ENCODE measurements at places on chromosomes 16 and 17.

DNA sequence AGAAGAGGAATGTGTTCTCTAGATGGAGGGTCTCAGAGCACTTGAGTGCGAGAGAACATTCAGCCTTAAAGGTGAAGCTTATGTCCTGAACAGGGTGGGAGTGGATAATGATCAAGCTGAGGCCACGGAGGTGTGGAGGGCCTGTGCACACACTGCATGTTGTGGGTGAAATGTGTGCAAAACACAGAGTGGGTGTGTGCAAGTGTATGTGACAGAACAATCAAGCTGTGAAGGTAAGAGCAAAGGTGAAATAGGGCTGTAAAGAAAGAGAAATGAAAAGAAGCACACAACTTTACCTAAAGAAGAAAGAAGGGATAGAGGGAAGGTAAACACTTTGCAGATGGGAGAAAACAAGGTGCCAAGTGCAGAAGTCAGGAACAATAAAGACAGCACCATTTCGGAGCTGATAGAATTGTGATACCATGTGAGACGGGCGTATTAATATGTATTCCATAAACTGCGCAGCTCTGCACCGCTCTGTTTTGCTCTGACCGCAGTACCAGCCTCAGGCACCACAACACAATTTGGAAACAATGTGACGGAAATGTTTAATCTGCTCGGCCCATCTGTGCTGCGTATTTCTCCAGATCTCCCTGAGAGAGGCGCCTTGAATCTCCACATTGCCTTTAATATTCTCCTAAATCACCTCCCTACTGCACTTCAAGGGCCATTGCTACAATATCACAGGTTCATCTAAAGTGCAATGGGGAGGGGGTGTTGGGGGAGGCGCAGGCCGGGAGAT is 40.6 kb downstream of the SNX11 start:
- no peak overlapping the region for H3K4me3 ChIP-seq
- no peaks in the 10 kb centered on the region for H3K27me3 ChIP-seq
- H3K27ac ChIP-seq: no peak overlapping the region
- H3K4me1 ChIP-seq: no peaks in the 10 kb centered on the region
- no peak for DNase-seq

DNA sequence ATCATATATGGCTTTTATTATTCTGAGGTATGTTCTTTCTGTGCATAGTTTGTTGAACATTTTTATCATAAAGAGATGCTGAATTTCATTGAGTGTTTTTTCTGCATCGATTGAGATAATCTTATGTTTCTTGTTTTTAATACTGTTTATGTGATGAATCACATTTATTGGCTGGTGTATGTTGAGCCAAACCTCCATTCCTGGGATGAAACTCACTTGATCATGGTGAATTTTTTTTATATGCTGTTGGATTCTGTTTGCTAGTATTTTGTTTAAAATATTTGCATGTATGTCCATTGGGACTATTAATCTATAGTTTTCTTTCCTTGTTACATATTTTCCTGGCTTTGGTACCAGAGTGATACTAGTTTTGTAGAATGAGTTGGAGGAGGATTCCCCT is 500.2 kb downstream of the CDH11 start:
- no peak for DNase-seq
- H3K4me3 ChIP-seq: no peak overlapping the region
- no peak overlapping the region for H3K27ac ChIP-seq
- H3K36me3 ChIP-seq: no peaks in the 10 kb centered on the region
- H3K27me3 ChIP-seq: no peaks in the 10 kb centered on the region
- no peaks in the 10 kb centered on the region for H3K4me1 ChIP-seq

- no peaks in the 10 kb centered on the region for H3K27me3 ChIP-seq
- no peak overlapping the region for H3K27ac ChIP-seq
- peaks cover 4% of the 10 kb centered on the region for H3K4me1 ChIP-seq
- DNase-seq: no peak
Measured at GRCh38 chr17:12078791-12079190, 58.1 kb downstream of the MAP2K4 start.

DNA sequence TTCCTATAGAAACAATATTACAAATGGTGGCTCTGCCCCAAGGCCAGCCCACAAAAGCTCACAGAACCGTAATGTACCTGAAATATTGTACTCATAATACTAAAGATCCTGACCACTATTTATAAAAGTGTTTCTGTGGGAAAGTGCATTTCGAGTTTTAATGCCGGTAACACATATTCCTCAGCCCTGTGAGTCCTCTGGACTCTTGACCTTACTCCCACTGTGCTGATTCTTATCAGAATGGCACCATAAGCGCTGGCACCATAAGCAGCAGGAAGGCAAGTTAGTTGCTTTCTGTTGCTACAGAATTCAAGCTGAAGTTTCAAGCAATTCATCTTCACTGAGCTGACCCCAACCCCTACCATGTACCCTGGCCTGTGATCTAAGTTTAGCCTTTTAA is 36.4 kb upstream of the MED13 start:
- no peaks in the 10 kb centered on the region for H3K27me3 ChIP-seq
- no peaks in the 10 kb centered on the region for H3K4me1 ChIP-seq
- no peak for DNase-seq
- H3K36me3 ChIP-seq: no peaks in the 10 kb centered on the region

DNA sequence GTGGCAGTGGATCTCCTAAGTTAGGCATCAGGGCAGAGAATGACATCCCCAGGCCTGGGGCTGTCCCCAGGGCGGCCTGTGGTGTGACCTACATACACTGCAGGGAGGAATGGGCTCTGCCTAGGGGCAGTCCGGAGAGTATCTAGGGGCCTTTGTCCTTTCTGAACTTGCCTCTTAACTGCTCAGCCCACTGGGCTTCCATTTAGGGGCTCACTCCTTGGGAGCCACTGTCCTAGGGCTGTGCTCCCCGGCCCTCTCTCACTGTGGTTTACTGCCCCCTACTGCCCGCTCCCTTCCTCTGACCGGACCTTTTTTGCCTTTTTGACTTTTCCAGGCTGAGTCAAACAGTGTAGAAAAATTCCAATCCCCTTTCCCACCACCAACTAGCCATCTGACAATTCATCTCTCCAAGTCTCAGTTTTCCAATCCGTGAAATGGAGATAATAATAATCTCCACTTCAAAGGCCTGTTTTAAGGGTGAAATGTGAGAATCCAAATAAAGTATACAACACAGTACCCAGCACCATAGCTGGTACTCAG is 66.8 kb downstream of the DNAH3 start:
- no peak overlapping the region for H3K4me3 ChIP-seq
- H3K4me1 ChIP-seq: peaks cover 3% of the 10 kb centered on the region
- no peaks in the 10 kb centered on the region for H3K27me3 ChIP-seq
- H3K27ac ChIP-seq: no peak overlapping the region
- DNase-seq: peak; percentile 68

GRCh38 chr17:7572338-7572587 is 7.2 kb upstream of the CD68 start:
- no peaks in the 10 kb centered on the region for H3K27me3 ChIP-seq
- no peaks in the 10 kb centered on the region for H3K4me1 ChIP-seq
- peak overlapping the region; percentile 86 for H3K27ac ChIP-seq
- DNase-seq: no peak

DNA sequence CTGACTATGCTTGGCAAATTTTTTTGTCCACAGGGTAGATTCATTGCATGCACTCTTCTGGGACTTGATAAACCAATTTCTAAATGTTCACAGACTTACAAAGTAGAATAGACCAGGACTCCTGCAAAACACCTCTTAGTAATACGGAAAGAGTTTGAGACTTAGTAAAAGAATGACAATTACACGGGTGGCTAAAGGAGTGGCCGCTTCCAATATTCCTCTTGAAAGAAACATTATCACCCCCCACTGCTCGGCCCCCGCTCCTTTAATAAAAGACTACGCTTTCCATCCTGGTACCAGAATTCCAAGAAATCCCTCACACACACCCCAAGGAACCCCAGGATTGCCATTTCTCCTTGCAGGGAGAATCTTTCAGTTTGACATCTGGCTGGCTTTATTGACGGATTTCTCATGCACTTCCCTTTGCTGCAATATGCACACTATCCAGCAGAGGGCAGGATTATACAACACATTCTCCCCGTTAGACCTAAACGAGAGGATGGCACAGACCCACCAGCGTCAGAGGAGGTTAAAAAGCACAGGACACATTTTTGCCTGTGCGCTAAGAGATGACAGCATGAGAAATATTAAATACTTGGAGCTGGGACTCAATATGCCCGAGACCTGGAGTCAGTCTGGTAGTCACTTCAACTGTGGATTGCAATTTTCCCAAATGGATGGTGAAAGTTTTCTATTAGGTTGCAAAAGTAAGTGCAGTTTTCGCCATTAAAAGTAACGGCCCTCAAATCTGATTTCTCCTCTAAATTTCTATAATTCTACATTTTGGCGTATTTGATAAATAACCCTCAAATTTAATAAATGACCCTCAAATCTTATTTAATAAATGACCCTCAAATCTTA is 46.6 kb upstream of the NUDT7 start:
- no peak overlapping the region for H3K27ac ChIP-seq
- H3K36me3 ChIP-seq: no peaks in the 10 kb centered on the region
- no peaks in the 10 kb centered on the region for H3K4me1 ChIP-seq
- peak; percentile 88 for DNase-seq
- H3K27me3 ChIP-seq: no peaks in the 10 kb centered on the region

DNA sequence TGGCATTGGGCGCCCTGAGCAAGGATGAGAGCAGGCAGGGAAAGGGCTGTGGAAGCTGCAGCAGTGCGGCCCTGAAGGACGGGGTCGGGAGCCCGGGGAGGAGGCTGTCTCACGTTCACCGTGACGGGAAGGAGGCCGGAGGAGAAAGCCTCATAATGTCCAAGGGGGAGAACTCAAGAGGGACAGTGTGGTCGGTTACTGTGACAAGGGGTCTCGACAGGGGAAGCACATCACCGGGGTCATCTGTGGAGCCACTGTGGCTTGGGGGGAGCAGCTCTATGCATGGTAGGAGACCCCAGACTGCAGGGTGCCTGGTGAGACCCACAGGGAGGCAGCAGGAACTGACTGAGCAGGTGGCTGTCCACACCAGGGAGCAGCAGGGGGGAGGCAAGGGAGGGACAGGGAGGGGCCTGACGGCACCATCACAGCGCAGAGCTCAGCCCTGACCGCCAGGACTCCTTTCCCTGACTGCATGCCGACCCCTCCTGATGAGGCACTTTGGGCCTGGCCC is 154.6 kb upstream of the CHMP6 start:
- H3K4me1 ChIP-seq: peaks cover 12% of the 10 kb centered on the region
- peaks cover 8% of the 10 kb centered on the region for H3K36me3 ChIP-seq
- H3K4me3 ChIP-seq: no peak overlapping the region
- DNase-seq: no peak
- H3K27ac ChIP-seq: no peak overlapping the region

- no peaks in the 10 kb centered on the region for H3K27me3 ChIP-seq
- no peak overlapping the region for H3K4me3 ChIP-seq
- no peaks in the 10 kb centered on the region for H3K36me3 ChIP-seq
- no peak overlapping the region for H3K27ac ChIP-seq
Measured at GRCh38 chr17:57309479-57309878, 53.2 kb downstream of the MSI2 start.

GRCh38 chr16:83418565-83418964 is 389.2 kb upstream of the HSBP1 start:
- H3K4me3 ChIP-seq: no peak overlapping the region
- H3K27ac ChIP-seq: no peak overlapping the region
- no peak for DNase-seq
- no peaks in the 10 kb centered on the region for H3K36me3 ChIP-seq

DNA sequence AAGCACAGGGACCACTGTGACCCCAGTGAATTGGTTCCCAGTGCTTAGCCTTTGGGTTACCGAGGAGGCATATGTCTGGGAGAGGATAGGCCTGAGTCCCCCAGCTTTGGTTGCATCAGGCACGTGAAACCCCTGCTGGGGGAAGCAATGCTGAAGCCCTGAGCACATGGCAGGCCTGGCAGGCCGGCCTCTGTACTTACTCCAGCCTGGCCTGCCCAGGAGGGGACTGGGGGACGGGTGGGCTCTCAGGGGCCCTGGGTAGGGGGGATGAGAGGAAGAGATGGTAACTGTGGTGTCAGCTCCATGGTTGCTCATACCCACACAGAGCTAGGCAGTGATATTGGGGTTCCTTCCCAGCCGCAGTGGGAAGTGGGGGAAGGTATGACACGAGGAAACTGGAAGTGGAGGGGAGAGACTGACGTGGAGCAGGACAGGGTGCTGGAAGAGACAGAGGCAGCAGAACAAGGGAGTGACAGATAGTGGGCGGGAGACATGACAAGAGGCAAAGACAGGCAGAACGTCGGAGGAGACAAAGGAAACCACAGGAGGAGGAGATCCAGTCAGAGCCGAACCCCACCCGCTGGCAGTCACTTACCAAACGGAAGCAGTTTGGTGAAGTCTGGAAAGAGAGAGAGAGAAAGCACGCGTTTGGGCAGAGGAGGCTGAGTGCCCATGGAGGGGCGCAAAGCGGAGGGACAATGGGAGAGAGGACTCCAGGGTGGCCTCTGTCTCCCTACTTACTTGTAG is 9.1 kb downstream of the TMEM208 start:
- no peak overlapping the region for H3K27ac ChIP-seq
- no peak overlapping the region for H3K4me3 ChIP-seq
- peaks cover 67% of the 10 kb centered on the region for H3K36me3 ChIP-seq
- DNase-seq: no peak
- H3K4me1 ChIP-seq: peaks cover 5% of the 10 kb centered on the region

DNA sequence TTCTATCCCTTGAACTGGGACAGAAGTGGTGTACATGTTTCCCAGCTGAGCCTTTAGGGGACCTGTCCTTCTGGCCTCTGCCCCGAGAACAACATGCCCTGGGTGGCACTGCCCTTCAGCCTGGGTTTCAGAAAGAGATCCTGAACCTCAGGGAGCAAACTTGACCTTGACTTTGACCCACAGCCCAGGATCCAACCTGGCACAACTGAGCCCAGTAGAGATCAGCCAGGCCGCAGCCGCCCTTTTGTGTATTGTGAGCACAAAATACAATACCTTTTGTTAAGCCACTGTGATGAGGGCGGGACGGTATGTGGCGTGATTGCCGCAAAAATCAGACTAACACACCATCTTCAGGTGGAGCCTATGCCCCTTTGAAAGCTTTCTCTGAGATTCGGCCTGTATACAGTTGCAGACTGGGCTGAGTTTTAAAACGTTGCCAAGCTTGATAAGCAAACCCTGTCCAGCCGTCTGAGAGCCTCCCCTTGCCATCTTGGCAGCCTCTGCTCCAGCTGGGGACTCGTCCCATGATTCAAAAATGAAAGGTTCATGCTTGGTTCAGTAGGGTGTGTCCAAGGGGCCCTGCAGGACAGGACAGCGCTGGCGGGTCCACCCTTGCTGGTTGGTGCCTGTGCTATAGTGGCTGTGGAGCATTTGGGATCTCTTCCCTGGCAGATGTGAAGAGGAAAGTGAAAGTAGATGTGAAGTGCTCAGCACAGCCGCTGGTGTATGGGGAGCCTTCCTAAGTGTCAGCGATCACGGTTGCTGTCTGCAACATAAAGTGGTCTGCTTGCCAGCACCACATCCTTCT is 40.3 kb downstream of the FOXL1 start:
- no peaks in the 10 kb centered on the region for H3K27me3 ChIP-seq
- no peaks in the 10 kb centered on the region for H3K36me3 ChIP-seq

DNA sequence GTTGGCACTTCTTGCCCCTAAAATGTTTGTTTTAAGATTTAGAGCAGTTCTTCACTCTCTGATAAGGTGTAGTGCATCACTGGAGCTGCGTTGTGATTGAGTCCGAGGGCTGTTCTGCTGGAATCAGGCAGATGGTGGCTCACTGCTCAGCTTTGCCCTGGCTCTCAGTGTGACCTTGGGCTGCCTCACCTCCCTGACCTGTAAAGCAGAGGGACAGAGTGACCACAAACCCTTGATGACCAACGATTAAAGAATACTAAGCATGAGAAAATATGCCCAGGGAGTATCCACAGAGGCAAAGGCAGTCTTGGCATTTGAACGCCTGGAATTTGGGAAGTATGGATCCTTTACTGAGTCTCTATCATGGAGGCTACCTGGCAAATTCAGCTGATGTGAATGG is 18.1 kb downstream of the CMIP start:
- no peaks in the 10 kb centered on the region for H3K4me1 ChIP-seq
- no peak for DNase-seq
- H3K36me3 ChIP-seq: no peaks in the 10 kb centered on the region
- no peaks in the 10 kb centered on the region for H3K27me3 ChIP-seq

Data from ascending aorta (tissue), 2 donors.